ENCODE measurements at places on chromosomes 13 and 19.

- peak; percentile 95 for DNase-seq
These were observed 57.8 kb upstream of the POSTN start for GRCh38 chr13:37656247-37656940.

GRCh38 chr19:27746691-27747380 is 1466.1 kb downstream of the UQCRFS1 start:
- DNase-seq = peak; percentile 13

- DNase-seq = peak; percentile 89
These were observed 577 bp downstream of the ZNF181 start for GRCh38 chr19:34734537-34735103.

GRCh38 chr13:88552966-88553365 is 881.8 kb downstream of the SLITRK5 start:
- no peak for DNase-seq

GRCh38 chr13:60509601-60510386 is 112.8 kb downstream of the TDRD3 start:
- peak; percentile 23 for DNase-seq

DNA sequence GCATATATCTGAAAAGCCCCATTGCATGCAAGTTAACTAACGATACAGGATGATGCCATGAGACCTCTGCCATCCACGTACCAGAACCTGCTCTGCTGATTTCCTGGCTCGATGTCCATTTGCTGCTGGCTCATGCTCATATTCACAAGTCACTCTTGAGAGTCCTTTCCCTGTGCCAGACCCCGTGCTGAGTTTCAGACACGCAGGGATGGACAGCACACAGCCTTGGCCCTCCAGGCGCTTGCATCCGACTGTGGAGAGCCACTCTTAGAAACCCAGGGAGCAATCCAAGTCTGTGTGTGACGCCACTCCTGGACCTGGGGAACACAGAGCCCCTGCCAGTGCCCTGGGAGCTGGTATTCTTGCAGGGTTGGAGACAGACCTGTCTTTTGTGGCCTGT is 37.6 kb upstream of the TSHZ3 start:
- DNase-seq = no peak

- DNase-seq = peak; percentile 49
These were observed 11.5 kb downstream of the S1PR2 start for GRCh38 chr19:10219678-10220077.

DNA sequence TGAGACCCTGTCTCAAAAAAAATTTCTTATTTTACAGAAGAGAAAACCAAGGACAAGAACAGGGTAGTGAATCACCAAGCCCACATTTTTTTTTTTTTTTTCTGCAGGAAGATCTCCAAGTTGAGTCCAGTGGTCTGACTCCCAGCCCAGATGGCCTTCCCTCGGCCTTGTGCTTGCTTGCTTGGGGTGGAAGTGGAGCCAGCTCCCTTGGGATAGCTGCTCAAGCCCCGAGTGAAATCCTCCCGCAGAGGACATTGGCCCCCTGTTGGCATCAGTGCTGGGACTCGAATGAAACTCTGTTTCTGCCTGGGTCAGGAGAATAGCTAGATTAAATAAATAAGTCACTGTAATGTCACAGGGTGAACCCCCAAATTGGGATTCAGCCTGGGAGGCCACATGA is 9.4 kb upstream of the NUP62 start:
- no peak for DNase-seq

DNA sequence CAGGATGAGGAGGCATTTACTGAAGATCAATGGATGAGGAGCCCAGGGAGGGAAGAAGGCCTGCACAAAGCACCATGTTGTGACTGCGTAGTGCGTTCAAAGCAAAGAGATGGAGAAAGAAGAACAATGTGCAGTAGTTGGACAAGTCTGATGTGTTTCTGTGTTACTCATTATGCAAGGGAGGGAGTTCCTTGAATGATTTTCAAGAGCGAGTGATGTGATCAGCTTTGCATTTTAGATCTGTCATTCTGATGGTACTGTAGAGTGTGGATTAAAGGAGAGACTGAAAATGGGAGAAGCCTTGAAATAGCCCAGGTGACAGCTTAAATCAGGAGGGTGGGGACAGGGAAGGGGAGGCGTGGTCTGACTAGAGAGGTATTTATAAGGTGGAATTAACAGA is 9.5 kb downstream of the MYO16 start:
- DNase-seq = no peak

GRCh38 chr19:18477042-18477779 is 39.3 kb upstream of the ISYNA1 start:
- DNase-seq = no peak

DNA sequence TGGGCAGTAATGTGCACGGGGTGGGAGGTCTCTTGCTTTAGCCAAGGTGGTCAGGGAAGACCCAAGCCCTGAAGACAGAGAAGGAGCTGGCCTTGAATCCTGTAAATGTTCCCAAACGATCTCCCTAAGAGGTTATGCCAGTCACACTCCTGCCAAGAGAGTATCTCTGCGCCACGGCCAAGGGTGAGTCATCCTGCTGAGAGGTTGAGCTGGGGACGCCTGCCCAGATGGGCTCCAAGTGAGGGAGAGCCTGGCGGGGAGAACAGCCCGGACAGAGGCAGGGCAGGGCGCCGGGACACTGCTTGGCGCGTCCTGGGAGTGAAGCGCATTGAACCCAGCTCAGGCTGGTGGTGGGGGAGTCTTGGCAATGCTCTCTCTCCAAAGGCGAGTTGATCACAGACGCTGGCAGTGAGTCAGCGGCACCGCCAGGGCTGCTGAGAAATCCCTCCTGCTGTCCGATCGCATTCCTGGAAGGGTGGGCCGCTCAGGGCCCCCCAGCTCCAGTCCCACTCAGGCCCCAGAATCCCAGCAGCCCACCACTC is 16.4 kb downstream of the SULT2B1 start:
- DNase-seq = peak; percentile 87

DNA sequence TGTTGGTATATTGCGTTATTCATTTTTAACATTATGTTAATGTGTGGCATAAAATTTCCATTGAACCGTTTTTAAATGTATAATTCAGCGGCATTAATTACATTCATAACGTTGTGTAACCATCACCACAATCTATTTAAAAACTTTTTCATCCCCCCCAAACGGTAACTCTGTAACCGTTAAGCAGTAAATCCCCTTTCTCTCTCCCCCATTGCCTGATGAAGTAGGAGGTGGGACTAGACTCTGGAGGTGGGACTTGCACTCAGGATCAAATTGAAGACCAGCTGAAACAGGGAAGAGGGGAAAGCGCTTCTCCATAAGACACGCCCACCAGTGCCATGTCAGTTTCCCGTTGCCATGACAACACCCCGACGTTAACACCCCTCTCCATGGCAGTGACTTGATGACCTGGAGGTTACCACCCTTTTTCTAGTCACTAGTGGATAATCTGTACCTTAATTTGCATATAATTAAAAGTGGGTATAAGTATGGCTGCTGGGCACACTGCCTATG is 16.8 kb downstream of the CLEC11A start:
- no peak for DNase-seq

GRCh38 chr19:50331221-50331993 is 2.2 kb upstream of the KCNC3 start:
- no peak for DNase-seq

GRCh38 chr13:90974249-90974975 is 373.1 kb upstream of the MIR17HG start:
- DNase-seq = no peak

- DNase-seq = no peak
These were observed 34.0 kb upstream of the SPRY2 start for GRCh38 chr13:80374901-80375300.

DNA sequence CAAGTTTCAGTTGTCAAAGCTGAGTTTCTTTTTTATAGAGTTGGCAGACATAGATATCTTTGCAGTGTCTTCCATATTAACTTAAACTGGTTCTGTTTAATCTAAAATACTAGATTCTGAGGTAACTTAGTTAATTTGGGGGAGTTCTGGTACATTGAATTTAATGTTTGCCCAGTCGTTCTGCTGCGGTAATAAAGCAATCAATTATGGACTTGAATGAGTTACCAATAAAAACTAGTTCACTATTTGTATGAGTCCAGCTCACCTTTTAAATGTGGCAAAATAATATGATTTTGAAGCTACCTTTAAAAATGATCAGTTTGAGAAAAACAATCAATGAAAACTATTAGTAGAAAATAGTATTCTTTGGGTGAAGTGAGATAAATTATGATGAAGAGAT is 90.2 kb downstream of the LMO7 start:
- DNase-seq = no peak

DNA sequence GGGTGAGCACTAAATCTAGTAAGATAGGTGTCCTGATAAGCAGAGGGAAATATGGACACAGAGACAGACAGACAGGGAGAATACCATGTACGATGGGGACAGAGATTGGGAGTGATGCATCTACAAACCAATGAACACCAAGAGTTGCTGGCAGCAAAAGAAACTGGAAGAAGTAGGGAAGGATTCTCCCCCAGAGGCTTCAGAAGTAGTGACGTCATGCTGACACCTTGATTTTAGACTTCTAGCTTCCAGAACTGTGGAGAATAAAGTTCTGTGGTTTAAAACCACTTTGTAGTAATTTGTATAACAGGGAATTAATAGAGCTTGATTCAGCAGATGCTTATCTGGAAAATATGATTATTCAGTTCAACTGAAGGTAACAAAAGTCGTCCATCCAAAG is 66.1 kb downstream of the SLC10A2 start:
- DNase-seq = no peak
